ENCODE measurements at places on chromosomes 6 and 20.

- no peak for DNase-seq
These were observed 245.2 kb downstream of the SLC24A3 start for GRCh38 chr20:19457611-19458010.

DNA sequence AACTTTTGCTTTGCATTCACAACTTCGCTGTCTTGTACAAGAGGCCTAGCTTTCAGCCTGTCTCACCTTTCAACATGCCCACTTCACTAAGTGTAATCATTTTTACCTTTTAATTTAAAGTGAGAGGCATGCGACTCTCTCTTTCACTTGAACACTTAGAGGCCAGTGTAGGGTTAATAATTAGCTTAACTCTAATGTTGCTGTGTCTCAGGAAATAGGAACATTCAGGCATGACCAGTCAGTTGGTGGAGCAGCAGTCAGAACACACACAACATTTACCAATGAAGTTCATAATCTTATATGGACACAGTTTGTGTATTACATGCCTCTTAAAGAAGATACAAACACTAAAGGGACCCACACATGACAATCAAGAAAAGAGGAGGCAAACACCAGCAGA is 47.6 kb downstream of the HTR1B start:
- no peak for DNase-seq

DNA sequence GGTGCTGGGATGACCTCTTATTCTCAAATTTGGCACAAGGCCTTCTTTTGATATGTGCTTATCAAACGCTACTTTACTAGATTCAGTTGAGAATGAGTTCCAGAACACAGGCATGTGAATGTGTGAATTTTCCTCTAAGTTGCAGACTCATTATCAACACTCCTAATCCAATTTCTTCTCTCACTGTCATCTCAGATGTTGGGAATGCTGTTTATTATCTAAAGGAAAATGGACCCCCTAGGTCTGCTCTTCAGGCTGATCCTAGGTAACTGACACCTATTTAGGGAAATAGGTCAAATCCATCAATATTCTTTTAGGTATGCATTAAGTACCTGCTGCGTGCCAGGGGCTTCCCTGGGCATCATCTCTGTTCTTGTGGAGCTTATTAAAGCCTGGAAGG is 215.0 kb upstream of the NOX3 start:
- no peak for DNase-seq

DNA sequence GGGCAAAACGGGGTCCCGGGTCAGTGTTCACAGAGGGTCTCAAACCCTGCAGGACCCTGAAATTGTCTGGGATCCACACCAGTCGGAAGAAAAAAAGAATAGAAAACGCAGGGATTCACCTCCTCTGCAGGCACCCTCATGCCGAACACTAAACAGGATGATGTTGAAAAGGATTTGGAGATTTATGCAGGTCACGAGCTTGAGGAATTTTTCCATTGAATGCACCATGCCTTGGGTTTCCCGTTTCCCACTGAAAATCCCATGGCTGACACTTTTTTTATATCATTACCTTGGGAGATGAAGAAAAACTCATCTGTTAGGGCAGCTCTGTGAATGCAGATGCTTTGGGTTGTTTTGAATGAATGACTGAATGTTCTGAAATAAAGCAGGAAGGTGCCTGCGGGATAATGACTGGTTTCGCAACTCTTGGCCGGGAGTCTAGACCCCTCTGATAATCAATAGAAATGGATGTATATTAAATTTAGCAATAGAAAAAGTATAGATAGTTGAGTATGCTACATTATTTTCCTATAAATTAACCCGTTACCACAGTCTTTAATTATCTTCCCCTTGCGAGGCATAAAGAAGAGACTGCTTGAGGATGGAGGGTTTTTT is 147.5 kb upstream of the AFDN start:
- no peak for DNase-seq

DNA sequence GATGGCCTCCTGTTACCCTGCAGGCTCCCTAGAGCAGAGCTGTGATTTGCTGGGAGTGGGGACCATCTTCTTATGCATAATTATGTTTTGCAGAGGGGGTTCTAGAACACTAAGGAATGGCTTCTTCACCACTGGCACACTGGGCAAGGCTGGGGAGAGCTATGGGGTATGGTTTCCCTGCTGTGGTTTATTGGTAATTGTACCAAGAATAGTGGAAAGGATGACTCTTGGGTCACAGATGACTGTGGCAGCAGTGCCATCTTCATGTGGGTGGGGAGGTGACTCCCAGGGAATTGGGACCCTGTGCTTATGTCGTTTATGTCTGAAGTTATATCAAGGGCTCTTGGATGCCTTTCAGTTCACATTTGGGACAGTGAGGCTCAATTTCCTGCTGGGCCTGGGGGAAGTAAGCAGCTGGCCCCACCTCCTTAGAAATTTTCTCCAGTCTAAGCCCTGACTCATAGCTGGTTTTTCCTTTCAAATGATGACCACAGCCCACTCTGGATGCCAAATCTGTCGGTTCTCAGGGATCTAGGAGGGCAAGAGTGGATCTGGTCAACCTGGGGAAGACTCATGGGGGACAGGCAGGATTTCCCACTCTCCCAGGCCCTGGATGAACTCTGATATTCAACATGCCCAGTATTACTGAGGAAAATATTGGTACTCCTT is 230.8 kb downstream of the LRFN2 start:
- DNase-seq, result no peak

GRCh38 chr6:38658418-38659167 is 18.9 kb upstream of the BTBD9 start:
- no peak for DNase-seq

- no peak for DNase-seq
These were observed 27.3 kb downstream of the WRNIP1 start for GRCh38 chr6:2792330-2793110.

DNA sequence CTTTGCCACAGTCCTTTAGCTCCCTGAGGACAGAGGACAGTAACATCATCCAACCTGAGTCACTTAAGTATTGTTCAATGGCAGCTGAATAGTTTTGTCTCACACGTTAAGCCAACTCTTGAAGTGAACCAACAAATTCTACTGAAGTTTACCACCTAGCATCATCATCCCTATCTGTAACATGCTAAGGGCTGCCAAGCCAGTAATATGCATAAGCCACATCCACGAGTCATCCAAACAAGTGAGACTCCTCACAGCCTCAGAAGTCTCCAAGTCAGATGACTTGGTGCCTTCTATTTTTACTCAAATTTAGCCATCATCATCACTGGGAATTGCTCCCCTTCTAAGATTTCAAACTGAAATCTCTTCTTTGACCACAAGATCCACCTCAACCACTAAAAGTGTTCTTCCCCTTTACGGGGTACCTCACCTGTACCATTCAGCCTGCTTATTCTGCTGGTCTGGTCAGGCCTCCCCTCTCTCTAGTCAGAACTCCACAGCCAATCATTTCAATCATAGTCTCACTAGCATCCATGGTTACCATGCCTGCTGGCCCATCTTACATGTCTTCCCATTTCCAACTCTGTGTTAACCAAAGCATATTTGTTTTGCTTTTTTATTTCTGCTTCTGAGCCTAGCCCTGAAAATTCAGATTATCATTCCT is 73.7 kb downstream of the DTNBP1 start:
- no peak for DNase-seq

DNA sequence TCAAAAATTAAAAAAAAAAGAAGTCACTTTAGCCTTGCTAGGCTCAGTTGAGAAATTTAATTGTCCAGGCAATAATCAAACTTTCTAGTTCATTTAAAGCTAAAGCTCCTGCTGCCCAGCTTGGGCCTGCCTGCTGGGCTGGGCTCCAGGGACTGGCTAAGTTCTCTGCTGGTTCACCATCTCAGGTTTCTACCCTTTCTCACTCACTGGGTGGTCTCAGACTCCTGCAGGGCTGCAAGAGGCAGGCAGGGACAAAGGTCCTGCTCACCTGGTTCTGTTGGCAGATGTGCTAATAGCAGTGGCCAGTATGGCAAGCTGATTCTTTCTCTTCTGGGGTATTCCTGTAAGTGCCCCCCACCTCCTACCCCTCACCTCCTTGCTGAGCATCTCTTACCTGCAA is 21.2 kb upstream of the RTF2 start:
- no peak for DNase-seq

DNA sequence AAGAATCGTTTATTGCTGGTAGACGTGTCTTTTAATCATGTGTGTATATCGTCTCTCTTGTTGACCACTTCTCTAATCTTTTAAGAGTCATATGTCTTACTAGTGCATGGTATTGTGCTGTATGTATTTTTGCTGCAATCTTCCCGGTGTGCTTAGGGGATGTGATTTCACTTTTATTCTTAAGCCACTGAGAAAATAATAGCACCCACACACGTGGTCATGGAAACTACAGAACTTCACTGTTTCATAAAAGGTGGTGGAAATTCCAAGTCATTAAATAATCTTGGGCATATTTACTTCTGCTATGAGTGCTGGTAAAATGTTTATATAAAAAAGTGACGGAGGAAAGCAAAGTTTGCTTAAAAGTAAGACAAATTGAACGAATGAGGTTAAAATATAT is 3.0 kb upstream of the CDYL start:
- DNase-seq, result no peak
